ENCODE measurements at places on chromosomes 7 and 10.

DNA sequence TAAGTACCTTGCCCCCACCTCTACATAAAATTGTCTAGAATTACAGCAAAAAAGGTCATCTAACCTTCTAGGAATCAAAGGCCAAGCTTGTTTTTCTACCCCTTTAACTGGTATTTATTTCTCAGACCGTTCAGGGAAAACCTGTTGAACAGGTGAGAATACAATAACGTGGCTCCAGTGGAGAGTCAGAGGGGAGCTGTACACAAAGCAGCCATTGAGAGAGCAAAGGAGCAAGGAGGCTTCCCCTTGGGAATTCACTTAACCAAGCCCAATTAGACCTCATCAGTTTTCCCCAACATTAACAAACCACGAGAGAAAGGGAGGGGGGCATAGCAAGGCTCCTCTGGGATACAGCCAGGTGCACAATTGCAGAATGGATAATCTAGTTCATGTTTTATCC lies 101.9 kb downstream of the ELMO1 start:
- no peak for DNase-seq

DNA sequence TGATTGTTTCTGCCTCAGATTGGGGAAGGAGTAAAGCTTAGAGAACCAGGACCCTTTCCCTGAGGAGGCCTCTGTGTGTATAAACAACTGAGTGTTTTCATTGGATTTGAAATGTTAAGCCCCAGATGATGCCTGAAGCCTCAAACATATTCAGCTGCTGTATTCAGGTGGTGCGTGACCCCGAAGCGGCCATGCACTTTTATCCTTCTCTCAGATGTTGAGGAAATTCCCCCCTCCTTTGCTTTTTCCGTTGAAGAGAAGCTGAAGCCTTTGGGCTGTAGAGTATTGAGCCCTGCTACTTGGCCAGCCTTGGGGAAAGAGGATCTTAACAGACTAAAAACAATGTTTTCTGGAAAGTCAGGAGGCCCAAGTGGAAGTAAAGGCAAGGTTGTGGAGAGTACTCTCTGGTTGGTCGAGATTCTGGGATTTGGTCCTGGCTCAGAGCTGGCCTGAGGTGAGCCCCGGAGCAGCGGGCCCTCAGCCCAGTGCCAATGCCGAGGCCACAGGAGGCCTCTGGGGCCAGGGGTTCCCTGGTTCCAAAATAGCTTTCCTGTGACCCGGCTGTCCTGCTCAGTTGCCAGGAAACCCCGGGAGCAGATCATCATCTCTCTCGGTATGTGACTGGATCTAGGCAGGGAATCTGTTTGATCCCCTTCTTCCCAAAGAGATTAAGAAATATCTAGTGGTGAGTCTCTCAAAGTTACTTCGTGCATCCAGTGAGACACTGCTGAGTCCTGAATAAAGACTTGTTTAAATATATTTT lies 22.5 kb downstream of the FKBP6 start:
- no peak for DNase-seq

DNA sequence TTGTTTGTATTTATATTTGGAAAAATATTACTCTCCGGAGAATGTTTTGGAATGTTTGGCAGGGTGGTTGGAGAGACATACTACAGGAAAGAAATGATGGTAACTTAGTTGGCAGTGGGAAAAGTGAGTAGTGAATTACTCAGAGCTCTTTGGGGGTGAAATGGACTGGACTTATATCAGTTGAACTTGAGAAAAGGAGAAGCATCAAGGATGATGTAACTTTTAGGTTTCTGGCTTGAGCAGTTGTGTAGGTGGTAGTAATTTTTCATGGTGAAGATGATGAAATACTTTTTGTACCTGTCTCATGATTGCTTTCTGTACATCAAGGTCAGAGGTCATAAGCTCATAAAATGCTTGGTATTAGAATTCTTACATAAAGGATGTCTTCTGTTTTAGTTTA lies 617.2 kb downstream of the AUTS2 start:
- no peak for DNase-seq

DNA sequence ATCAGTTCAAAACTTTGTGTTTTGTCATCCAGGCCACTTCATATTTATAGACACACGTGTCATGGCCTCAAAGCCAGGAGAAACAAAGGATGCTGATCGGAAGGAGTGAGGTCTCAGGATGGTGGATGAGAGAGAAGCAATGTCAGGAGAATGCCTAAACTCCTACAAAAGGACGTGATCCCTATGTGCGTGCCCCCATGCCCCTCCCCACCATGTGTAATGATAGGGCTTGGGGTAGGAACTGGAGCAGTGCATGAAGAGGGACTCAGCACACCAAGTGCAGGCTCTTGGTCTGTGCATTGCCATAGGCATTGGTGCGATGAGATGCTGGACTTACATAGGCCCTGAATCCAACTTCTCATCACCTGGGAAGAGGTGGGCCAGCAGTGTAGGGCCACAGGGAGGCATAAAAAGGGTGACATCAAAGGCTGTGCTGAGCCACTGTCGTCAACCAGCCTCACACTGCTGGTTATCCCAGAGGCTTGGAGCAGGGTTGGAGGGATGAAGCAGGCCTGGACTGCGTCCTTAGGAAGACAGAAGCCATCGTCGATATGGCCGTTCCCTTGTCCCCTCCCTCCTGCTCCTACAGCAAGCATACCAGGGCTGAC lies 46.9 kb upstream of the GDF10 start:
- DNase-seq, result no peak

DNA sequence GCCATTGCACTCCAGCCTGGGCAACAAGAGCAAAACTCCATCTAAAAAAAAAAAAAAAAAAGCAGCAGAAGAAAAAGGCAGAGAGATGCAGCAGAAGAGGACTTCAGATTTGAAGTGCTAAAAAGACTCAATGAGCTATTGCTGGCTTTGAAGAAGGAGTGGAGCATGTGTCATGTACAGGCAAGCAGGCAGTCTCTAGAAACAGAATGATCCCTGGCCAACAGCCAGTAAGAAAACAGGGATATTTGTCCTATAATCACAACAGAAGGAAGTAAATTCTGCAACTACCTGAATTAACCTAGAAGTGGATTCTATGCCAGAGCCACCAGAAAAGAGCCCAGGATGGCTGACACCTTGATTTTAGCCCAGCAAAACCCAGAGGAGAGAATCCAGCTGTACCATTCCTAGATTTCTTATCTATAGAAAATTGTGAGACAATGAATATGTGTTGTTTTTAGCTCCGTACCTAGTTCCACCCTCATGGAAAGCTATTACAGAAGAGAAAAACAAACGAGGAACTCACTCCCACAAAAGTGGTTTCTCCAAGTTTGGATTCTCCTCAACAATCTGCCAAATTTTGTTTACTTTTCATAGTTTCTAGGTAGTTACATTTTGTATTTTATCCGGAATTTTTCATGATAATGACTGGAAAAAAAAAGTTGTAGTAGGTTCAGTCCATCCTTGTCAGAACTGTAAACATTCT lies 198.2 kb upstream of the GNAI1 start:
- DNase-seq, result no peak

- no peak for DNase-seq
Observed at GRCh38 chr10:133608855-133609254, 17.7 kb downstream of the FRG2B start.

DNA sequence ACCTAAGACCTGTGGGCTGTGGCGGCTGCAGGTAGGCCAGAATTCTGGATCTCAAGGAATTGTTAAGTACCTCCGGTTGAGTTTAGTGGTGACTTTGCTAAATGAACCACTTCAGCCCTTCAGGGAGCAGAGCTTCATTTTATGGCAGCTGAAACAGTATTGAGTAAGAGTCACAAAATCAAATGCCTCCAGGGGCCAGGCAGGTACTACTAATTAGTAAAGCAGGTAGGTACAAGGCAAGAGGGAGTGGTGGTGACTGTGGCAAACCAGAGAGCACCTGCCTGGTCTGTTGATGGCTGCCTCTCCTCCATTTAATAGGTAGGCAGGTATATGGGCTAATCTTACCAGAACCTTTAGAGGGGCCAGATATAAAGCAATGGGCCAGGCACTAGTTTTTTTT lies 118.8 kb downstream of the EMX2 start:
- no peak for DNase-seq

DNA sequence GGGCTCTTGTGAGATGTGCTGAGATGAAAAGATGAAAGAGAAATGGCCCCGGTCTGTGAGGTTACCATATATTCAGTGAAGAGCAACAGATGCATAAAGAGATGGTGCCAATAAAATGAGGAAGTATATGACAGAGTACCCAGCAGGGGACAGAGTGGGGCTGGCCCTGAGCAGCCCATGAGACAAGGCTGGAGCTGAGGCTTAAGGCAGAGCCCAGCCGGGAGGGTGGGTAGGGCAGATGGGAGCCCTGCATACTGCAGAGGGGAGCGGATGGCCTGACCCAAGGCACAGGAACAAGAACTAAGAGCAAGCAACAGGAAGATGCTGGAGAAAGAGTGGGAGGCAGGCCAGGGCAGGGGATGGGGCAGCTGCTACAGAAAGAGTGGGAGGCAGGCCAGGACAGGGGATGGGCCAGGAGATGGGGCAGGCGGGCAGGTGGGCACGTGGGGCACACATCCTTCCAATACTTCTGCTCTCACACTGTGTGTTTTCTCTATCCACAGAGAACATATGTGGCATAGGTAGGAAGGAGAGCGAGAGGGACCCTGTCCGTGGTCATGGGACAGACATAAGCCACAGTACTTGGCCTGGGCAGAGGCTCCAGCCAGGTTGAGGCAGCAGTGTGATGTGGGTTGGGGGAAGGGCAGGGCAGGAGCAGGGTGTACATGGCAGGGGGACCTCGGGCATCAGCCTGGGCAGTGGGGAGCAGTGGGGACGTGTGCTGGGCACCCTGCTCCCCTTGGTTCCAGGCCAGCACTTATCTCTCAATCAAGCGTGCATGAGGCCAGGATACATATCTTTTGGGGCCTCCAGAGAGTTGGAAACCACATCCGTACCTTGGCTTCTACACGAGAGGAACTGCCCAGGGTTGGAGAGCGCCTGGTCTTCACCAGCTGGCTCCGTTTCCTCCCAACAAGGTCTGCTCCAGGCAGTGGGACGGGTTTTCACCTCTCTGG lies 91.6 kb upstream of the IKZF1 start:
- no peak for DNase-seq

- no peak for DNase-seq
Observed at GRCh38 chr10:4217187-4217586, 432.2 kb upstream of the KLF6 start.

DNA sequence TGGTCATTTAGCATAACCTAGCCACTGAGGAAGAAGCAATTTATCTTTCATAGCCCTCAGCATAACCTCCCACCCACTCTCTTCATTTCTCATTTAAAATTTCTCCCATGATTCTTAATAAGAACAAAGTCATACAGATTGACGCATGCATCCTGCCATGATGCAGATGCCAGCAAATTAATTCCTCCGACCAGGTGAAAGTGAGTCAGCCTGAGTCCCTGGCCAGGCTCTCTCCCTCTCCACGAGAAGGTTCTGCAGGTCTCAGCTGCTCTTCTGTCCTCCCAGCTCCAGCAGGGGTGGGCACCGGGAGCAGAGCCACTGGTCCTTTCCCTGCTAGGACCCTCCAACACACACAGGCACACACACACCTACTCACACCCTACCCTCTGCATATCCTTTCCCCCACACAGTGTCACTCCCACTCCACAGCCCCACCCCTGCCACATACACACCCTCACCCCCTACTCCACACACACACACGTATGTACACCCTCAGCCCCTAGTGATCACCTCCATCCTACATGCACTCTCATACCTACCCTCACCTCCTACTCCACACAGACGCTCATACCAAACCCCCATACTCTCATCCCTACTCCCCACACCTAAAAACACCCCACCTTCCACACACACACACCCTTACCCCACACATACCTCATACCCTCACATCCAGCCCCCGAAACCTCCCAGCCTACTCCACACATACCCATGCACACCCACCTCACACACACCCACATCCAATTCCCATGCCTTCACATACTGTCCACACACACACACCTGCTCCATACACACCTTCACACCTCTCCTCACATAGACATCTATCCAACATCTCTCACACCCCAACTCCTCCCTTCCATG lies 78.0 kb downstream of the FAM13C start:
- no peak for DNase-seq

DNA sequence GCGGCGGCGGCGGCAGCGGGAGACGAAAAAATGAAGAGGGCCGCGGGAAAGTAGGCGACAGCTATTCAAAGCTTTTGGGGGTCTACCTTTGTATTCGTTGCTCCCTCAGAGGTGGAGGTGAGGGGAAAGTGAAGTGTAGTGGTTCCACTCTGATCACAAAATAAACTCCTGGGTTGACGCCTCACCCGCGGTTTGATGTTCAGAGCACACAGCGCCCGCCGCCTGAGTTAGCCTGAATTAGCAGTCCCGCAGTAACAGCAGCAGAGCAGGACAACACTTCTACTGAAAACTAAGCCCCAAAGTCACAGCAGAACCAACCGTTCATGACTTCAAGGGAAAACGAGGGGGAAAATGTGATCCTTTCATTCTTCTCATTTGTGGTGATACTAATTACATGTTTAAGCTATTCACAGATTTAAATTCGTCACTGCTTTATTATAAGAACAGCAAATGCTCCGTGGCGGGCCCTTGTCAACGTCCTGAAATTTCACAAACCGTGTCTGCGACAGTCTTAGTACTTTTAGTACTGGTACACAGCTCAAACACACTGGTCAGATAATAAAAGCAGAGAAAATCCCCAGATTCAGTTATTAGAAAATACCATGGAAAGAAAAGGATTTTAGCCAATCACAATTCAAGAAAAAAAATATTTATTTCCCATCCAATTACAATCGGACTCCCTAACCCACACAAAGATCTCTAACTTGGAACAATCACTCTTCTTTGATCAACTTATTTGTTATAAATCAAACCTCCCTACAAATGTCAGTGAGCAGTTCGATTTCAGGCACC lies 563 bp upstream of the JMJD1C start:
- DNase-seq, result no peak

- no peak for DNase-seq
Observed at GRCh38 chr10:46077141-46077554, 31.1 kb upstream of the MSMB start.

- DNase-seq, result no peak
Observed at GRCh38 chr10:101116754-101117153, 14.3 kb upstream of the TLX1 start.

DNA sequence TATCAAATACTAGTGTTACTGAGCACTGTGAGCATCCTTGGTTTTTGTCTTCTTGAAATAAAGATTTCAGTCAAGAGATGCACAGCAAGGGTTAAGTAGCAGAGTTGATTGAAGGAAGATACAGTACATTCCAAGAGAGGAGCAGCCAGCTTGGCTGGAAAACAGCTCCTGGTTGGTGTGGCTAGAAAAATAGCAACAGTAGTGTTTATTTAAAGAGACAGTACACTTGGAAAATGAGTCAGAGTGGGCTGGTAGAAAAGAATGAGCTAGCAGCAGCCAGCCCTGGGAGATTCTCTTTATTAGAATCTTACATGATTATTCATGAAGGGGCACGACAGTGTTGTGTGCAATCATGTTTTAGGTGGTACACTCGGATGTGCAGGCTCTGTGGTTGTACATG lies 1016.4 kb upstream of the SORCS1 start:
- DNase-seq, result no peak

Data from T follicular helper cell (primary cell).